ENCODE measurements at places on chromosomes 11 and 22.

GRCh38 chr22:32307055-32307454 lies 50.6 kb upstream of the RFPL3 start:
- no peak for DNase-seq

DNA sequence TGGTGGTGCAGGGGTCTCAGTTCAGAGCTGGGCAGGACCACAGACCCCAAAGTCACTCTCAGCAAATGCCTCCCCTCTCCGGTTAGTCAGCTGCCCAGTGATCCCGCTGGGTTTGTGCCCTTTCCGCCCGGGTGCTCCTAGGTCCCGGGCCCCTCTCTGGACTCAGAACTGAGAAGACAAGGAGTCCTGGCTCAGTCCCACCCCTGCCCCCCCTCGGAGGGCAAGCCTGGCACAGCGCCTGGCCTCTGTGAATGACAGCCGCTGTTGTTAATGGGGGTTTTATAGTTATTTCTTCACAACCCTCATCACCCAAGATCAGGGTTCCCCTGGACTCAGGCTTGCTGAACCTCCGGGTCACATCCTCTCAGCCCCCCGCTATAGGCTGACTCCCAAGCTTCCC lies 47.6 kb downstream of the ELFN2 start:
- DNase-seq: no peak

- DNase-seq: no peak
Observed at GRCh38 chr11:46242041-46242951, 35.2 kb upstream of the CREB3L1 start.

DNA sequence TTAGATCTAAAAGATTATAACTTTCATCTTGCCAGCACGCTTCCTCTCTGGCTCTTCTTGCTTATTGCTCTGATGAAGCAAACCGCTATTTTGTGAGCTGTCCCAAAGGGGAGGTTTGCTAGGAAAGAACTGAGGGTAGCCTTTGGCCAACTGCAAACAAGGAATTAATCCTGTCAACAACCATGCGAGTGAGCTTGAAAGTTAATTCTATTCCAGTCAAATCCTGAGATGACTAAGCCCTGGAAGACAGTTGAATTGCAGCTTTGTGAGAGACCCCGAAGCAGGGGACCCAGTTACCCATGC lies 10.3 kb upstream of the RNF141 start:
- no peak for DNase-seq

GRCh38 chr11:125946712-125947418 lies 1.0 kb downstream of the VSIG10L2 start:
- DNase-seq: no peak

GRCh38 chr11:23078289-23078971 lies 218.2 kb upstream of the CCDC179 start:
- no peak for DNase-seq

DNA sequence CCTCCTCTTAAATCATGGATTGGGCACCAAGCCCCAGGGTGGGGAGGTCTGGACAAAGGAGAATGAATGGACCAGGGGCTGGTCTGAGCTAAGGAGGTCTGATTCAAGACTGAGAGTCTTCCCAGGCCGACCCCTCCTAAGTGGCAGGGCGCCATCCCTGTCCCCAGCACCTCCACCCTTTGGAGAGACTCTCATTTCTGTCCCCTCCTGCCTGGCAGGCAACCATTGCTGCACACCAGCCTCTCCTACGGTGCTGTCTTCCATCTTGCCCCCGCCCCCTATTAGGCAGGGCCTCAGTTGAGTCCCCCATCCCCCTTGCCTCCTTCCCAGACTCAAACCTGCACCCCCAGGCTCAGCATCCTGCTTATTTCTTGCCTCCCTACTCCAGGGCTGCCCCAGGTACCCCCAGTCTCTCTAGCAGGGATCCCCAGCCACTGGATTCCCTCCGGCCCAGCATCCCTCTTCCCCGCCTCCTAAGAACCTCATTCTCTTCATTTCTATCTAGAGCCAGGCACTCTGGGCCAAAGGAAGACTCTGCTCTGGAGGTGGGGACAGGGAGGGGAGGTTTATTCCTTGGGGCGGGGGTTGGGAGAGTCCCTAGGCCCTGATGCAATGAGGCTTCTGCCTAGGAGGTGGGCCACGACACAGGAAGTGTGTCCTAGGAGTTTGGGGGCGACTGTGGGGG lies 1.7 kb upstream of the RCOR2 start:
- peak; percentile 64 for DNase-seq

DNA sequence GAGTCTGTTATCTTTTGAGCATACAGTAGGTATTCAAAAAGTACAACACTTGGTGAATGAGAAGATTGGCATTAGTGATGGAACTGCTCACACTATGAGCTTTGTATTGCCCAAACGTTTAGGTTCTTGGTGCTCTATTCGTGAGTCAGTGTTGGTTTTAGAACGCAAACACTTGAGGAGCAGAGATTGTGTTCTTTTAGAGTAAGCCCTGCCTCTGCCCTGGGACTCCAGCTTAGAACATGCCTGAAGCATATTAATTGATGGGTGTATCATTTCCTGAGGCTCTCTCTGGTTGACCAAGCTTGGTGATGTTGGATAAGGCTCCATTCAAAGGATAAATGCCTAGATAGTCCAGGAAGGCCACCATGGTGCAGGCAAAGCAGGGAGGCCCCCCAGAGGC lies 10.9 kb downstream of the MTNR1B start:
- DNase-seq: no peak

DNA sequence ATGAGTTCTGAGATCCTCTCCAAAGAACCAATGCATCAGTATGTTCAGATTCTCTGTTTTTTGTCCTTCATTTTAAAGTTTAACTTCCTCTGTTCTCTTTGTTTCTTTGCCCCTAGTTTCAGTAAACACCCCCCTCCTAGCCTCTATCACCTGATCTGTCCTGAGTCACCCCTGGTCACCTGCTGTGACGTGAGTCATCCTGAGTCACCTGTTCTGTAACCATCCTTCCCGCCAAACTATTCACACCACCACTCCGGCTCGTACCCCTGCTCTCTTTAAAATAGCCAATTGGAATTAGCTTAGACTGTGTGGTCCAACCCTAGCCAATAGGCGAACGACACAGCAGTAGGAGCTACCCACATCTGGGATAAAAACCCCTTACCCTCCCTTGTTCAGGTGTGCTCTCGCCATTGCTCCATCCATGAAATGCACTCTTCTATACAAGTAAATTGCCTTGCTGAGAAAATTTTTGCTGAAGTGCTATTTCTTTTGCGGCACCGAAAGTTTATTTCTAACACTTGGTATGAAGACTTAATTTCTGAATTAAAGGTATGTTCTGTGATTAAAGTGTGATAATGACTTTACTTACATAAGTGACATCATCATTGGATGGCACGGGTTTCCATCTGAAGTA lies 318.4 kb downstream of the AASDHPPT start:
- DNase-seq: no peak

DNA sequence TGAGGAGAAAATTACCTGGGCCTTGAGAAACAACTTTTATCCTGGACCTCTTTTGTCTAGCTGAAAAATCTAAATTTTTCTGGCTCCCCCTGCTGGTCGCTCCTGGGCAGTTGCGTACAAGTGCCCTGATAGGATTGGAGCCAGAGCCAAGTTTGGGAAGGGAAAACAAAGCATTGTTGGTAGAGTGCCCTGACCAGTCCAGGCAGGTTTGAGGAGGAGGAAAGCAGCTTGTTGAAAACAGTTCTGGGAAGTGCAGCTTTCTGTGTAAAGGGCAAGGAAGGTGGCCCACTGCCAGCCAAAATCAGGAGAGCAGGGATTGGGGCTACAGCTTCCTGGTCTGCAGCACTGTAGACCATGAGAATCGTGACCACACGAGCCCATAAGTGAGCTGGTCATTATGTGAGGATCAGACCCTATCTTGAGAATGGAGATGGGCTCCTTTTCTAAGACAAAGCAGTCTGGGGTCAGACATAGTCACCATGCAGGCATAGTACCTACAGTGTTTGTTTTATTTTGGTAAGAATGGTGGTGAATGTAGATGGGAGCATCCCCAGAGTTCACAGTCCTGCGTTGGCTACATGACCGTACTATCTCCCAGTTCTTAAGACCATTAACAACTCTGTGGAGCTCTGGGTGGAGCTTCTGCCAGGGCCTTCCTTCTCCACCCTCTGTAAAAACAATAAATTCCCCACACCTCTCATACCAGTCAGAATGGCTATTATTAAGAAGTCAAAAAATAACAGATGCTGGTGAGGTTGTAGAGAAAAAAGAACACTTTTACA lies 21.3 kb upstream of the PIK3IP1 start:
- DNase-seq: peak; percentile 62

GRCh38 chr11:58562375-58562800 lies 13.3 kb downstream of the LPXN start:
- DNase-seq: no peak

- DNase-seq: peak; percentile 70
Observed at GRCh38 chr22:29762263-29762662, 4.5 kb downstream of the ZMAT5 start.

- DNase-seq: no peak
Observed at GRCh38 chr11:69575296-69576068, 65.5 kb upstream of the CCND1 start.

DNA sequence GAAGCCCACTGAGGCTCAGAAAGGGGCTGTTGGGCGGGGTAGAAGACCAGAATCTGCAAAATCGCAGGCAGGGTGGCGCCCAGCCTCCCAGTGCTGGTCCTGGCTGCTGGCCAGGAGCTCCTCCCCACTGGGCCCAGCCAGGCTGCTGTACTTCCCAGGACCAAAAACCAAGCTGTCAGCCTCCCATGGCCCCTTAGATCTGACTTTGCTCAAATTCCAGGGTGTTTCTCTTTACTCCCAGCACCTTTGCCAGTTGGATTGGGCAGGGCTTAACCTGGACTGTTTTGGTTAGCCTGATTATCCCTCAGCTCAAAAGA lies 44.2 kb upstream of the WEE1 start:
- DNase-seq: peak; percentile 16

DNA sequence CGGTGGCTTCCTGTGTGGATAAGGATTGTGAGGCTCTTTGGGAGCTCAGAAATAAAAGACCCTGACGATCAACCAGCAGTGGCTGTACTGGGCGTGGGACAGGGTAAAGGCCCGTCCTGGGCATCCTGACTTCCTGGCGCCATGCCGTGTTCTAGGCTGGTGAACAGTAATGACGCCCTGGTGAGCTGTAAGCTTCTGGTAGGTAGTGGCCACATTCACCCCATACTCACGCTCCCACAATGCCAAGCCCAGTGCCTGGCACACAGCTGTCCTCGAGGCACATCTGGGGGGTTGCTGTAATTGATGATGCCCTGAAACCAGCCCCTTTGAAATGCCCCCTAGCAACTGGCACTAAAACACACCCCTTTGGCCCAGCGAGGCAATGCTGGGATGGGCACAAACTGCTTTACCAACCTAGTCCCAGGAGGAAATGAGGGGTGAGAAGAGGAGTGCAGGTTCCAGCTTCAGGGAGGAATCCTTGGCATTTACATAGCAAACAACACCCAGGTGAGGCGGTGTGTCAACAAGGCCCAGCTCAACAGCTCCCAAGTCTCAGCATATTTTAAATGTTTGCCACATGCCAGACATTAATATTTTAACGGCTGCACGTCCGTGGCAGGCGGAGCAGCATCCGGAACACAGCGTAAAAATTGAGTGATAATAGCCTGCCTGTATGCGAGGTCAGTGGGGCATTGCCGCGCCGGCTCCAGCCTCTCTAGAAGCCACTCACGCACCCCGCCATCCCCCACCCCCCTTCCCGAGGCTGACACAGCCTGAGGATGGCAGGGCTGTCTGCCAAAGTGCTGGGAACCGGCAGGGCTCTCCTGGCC lies 79.3 kb downstream of the DSCAML1 start:
- DNase-seq: no peak

DNA sequence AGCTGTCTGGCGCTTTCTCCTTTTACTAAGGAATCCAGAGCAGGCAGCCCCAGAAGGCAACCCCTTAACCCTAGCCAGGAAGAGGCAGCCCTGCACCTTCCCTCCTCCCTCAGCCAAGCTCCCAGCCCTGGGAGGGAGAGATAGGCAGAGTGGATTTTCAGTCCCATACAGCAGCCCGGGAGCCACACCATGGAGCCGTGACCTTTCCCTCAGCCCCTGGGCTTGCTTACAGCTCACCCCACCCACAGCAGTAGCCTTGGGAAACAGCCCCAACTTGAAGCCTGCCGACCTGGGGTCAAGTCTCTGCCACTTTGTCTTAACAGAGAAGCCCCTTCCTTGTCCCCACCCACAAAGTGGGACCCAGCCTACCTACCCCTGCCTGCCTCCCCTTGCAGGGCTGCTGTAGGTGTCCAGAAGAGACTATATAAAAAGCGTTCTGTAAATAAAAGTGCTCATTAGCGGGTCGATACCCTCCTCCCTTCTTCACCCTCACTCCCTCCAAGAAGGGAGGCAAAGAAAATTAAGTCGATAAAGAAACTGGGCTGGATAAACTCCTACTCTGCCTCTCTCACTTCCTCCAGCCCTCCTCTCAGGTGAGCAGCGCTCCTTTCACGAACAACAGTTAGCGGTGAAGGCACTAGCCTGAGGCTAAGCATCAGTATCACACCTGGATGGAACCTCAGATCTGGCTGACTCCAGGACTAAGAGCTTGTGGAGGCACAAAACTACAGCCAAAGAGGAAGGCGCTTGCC lies 4.2 kb downstream of the TST start:
- no peak for DNase-seq

DNA sequence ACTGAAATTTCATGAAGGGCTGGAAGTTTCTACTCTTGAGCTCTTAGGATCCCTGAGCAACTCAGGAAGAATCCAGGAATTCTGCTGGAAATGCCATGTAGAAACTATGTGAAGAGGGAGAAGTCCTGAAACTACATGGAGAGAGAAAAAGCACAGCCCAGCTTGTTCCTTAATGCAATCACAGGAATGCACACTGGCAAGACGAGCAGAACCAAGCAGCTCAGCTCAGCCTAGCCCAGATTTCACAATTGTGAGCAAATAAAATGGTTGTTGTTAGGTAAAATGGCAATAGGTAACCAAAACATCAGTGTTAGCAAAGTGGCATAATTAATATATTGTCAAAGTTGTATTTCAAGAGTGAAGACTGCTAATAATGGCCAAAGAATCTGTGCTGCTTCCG lies 28.1 kb downstream of the ZNF214 start:
- no peak for DNase-seq

GRCh38 chr11:123856444-123856843 lies 29.0 kb downstream of the TMEM225 start:
- no peak for DNase-seq
